Effector memory CD8-positive, alpha-beta T cell (primary cell): ENCODE measurements at places on chromosomes 3 and 15.

DNA sequence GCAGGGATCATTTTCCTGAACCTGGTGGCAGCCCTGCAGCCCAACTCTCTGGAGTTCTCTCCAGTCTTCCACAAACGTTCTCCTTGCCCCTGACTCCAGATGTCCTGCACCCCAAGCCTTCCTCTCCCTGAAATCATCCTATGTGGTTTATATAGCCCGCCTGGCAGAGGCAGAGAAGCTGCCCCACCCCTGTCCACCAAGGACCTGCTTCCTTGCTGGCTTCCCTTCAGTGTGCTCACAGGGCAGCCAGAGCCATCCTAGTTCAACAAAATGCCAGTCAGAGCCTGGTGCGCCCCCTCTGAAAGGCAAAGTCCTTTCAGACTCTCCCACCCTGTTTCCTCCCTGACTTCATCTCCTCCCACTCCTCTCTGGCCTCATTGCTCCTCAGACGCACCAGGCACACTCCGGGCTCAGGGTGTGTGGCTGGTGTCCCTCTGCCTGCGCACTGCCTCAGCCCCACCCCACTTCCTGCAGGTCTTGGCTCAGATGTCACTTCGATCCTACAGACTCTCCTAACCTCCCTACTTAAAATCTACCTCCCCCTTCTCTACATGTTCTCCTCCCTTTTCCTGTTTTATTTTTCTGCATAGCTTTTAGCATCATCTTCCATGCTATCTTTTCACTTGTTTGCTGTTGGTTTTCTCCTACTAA is 5.9 kb downstream of the KBTBD13 start:
- DNase-seq = no peak

- DNase-seq = no peak
Measured at GRCh38 chr3:186540835-186541226, 3.3 kb downstream of the CRYGS start.

DNA sequence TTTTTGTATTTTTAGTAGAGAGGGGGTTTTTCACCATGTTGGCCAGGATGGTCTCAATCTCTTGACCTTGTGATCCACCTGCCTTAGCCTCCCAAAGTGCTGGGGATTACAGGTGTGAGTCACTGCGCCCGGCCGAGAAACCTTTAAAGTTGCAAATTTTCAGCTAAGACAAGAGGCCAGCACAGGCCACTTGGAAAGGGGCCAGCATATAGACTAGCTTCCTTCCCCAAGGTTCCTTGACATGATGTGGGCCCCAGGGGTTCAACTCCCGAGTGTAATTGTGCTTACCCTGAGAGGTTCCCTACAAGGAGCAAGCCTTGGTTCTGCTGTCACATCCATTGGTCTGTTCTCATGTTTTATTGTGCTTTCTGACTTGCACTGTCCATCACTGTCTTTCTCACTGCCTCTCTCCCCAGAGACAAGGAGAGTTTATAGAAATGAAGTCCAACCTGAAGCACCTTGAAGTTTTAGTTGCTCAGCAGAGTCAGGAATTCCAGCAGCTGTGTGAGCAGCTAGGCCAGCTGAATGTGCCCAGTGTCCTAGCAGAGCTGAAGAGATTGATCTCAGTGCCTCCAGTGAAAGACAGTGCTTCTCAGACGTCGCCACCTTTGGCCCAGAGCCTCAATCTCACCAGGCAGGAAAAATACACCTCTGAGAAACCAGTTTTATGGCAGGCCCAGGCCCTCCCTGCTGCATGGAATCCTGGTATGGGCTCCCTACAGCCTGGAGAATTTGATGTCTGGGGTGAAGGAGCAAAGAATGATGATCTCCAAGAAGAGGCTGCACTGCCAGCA is 21.1 kb downstream of the C3orf62 start:
- DNase-seq = no peak

DNA sequence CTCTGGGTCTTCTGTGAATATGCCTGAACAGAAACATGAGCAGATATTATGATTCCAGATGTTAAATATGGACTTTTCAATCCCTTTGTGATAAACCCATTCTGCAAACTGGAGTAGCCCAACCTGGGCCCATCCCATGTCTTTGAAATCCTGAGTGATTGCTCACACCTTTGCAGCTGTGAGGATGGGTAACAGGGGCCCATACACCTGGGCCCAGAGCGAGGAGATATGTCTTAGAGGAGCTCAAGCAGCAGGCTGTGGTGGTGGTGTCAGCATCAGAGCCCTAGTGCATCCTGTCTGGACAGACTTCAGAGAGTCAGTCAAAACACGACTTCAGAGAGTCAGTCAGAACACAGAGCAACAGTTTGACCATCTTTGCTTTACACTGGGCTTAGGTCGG is 64.9 kb upstream of the LIMD1 start:
- no peak for DNase-seq

DNA sequence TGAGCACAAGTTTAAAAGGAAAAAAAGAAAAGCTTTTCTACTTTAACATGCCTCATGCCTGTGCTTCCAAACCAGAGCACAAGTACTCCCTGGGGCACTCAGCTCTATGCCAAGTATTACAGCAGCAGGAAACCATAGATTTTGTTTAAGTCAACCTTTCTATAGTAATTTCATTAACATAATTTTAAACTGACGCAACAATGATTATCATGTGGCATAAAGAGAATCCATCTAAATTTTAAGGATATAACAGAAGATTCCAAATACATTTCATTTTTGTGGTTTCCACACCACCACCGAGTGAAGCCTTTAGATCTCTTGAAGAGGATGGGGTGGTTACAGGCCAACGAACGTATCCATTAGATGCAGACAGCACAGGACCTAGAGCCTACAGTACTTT is 112.1 kb downstream of the TNIK start:
- DNase-seq = no peak

DNA sequence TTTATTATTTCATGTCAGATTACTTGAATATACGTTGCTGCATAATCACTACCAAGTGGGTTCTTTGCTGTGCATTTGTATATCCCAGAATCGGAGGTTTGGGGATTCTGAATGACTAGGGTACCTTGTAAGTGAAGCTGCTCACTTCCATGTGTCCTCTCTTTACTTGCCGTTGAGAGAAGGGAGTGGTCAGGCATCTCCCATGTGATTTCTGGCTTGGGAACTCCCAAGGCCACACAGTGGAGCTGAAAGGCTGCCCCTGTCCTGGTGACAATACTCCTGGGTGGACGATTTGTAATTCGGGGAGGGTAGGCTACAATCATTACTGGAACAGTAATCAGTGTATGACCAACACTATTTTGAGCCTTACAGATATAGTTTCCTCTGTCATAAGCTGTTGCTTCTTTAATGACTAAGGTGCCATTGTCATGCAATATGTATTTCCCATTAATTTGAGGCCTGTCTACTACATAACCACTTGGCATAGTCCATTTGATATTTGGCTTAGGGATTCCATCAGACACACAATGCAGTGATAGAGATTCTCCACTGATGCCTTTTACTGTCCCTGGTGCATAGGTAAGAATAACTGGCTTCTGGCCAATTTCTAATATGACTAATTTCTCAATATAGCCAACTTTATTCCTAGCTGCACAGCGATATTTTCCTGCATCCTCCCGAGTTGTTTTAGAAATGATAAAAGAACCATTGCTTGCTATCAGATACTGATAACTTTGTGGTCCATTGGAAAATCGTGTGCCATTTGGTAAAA is 24.0 kb downstream of the IGSF10 start:
- no peak for DNase-seq

- no peak for DNase-seq
Measured at GRCh38 chr3:50381383-50381782, 22.1 kb upstream of the TMEM115 start.

GRCh38 chr3:62225051-62225450 is 148.3 kb downstream of the FEZF2 start:
- no peak for DNase-seq

- DNase-seq = no peak
Measured at GRCh38 chr15:38242055-38242454, 10.6 kb upstream of the SPRED1 start.

GRCh38 chr3:119380697-119381096 is 82.7 kb downstream of the TMEM39A start:
- DNase-seq = no peak

DNA sequence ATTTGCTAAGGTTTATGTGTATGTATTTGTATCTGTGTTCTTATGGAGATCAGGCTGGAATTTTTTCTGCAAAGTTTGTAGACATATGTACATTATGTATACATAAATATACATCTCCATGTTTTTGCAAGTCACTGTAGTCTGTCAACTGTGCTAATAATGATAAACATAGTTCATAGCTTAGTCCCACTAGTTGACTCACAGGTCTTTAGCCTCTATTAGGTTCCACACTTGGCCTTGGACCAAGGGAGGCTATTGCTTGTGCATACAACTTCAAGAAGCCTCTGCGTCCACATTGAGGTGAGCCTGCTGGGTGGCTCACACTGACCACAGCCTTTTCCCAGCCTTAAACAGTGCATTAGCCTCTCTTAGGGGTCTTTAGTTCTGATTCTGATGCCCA is 243.8 kb upstream of the PEX5L start:
- DNase-seq = no peak

- DNase-seq = no peak
Measured at GRCh38 chr3:156187146-156187769, 66.9 kb downstream of the KCNAB1 start.

GRCh38 chr3:159244933-159245332 is 443.1 kb downstream of the MFSD1 start:
- no peak for DNase-seq

GRCh38 chr3:172042136-172042662 is 2.8 kb downstream of the FNDC3B start:
- DNase-seq = no peak

- DNase-seq = no peak
Measured at GRCh38 chr15:77967798-77968197, 109.7 kb downstream of the TBC1D2B start.

DNA sequence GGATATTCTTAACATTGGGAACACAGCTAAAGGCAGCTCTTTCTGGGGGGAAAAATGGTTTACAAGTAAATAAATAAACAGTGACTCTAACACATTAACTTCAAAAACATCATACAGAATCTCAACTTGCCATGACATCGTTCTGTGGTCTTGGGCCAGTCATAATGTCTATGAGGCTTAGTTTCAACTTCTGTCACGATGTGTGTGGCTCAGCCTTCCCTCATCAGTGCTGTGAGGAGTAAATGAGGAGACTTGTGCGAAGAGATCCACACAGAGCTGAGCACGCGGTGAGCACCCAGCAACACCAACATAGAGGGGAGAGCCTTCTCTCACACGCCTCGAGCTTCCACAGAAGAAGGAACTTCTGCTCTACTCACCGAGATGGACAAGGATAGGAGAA is 49.0 kb downstream of the DZIP1L start:
- no peak for DNase-seq

DNA sequence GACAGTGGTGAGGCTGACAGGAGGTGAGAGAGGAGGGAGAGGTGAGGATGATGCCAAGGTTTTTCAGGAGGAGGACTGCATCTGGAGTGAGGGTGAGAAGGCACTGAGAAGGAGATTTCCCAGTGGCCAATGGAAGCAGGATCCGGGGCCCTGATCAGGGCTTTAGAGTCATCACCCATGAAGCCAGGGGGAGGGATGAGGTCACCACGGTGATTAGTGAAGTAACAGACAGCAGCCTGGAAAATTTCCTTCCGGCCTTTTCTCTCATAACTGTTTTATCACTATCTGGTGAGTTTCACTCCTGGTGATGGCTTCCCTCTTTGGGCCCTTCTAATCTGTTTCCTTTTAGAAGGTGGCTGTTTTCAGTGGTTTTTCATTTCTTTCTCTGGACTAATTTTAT is 80.5 kb upstream of the WNT5A start:
- DNase-seq = no peak

DNA sequence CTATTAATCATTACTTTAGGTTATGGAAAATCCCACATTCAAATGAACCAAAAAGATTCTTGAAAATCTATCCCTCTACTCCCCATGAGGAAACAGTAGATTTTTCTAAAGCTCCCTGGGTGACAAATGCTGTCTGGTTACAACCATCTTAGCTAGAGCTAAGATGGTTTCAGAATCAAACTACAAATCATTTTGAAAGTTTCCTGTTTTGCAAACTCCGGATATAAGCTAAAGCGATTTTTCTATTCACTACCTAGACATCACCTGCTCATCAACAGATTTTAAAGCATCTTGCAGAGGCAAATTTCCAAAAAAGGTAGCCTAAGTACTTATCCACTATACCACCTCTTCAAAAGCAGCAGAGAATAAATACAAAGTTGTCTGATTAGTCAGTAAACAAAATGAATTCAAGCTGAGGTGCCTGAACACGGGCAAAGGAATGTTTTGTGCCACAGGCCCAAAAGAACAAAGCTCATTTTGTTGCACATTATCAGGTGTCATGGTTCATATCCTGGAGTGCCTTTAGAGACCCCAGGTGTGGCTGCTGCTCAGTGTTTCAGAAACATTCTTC is 204.9 kb downstream of the TNIK start:
- no peak for DNase-seq

- no peak for DNase-seq
Measured at GRCh38 chr15:37203050-37203449, 102.7 kb upstream of the MEIS2 start.

- no peak for DNase-seq
Measured at GRCh38 chr3:190081389-190081788, 39.3 kb downstream of the P3H2 start.

DNA sequence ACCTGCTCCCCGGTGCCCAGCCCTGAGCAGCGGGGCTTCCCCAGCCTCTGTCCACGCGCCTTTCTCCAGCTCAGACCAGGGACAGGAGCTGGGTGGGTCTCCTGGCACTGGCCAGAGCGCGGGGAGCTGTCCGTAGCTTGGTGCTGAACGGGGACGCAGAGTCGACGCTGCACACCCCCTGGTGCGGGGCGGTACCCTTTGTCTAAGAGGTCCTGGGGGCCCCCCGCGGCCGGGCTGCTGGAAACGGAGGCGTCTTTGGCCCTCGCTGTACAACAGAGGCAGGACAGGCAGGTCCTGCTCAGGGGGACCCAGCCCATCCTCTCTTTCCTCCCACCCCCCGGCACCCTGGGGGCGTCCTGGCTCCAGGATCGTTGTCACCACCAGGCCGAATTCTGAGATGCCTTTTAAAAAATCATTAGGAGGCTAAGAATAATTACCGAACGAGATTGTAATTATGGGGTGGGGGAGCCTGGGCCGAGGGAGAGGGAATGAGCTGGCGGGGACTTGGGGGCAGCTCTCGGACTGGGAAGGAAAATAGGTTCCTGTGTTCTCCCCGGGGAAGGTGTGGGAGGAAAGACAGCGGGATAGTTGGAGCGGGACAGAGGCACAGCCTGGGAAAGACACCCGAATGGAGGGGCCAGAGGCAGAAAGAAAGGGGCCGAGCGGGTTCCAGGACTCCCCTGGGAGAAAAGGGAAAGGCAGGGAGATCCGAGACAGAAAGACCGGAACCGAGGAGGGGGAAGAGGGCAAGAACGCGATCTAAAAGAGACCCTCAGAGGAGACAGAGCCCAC is 4.1 kb upstream of the SKOR1 start:
- peak; percentile 11 for DNase-seq

DNA sequence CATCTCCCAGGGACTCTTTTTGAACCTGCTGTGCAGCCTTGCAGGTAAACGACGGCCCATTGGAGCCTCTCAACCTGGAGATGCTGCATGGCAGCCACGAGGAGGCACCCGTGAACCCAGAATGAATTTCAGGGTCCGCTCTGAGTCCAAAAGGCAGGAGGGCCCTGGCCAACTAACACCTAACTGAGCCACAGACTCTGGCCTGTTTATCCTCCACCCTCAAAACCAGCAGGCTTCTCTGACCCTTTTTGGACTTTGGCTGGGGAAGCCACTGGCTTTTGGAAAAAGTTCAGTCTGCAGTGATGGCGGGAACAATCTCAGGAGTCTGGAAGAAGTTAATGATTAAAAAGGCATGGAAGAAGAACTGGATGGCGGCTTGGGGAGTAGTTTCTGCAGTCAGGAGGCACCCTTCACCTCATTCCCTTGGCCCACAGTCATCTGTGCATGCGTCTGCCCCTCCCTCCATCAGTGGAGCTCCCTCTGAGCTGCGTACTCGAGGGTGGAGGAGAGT is 4.1 kb downstream of the PXYLP1 start:
- DNase-seq = no peak

GRCh38 chr3:42728056-42728455 is 25.5 kb upstream of the HHATL start:
- DNase-seq = no peak
